NCI-H460 (cell line): ENCODE measurements at places on chromosomes 16 and 17.

- peak; percentile 67 for DNase-seq
Observed at GRCh38 chr16:53892155-53892554, 188.2 kb downstream of the FTO start.

- no peak for DNase-seq
Observed at GRCh38 chr17:74659889-74660288, 36.4 kb upstream of the CD300E start.

DNA sequence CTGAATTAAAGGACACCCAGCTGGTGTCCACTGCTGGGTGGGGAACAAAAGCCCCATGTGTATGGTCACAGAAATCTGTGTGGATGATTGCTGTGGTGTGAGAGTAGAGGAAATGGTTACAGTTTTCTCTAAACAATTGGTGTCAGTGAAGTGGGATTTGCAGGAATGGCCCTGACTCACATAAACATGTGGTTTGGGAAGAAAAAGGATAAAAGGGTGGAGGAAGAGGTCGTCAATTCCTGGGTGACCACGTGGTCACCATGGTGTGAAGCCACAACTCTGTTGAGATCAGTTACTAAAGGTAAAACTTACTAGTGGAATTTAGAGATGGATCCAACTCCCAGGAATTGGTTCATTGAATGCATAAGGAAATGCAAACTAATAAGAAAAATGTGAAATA lies 3.6 kb upstream of the TUBG2 start:
- DNase-seq = no peak

DNA sequence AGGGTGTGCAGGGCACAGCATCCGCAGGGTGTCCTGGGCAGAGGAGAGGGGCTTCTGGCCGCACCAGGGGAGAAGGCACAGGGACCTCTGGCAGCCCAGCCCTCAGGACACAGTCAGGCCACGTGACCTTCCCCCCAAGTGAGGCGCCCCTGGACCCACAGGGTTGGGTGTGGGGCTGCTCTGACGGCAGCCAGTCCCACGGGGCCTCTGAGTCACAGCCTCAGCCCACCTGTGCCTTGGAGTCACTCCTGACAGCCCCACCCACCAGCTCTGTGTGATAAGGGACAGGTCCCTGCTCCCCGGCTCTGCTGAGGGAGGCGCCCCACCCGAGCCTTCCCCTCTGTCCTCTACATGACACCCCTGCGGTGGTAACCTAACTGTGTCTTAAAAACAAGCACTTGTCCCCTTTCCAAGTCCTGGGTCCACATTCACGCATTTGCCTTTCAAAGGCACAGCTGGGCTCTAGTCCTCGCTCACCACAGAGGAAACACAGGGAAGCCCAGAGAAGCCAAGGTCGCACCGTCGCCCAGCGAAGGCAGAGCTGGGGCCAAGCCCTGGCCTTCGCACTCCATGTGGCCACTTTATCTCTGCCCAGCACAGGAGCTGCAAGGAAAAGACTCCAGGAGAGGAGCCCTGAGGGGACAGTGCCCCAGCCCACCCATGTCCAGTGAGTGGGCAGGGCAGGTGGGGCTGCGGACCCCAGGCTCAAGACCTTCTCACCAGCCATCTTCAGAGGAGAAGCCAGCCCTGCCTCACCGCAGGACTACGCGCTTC lies 5.1 kb upstream of the NPTX1 start:
- no peak for DNase-seq

DNA sequence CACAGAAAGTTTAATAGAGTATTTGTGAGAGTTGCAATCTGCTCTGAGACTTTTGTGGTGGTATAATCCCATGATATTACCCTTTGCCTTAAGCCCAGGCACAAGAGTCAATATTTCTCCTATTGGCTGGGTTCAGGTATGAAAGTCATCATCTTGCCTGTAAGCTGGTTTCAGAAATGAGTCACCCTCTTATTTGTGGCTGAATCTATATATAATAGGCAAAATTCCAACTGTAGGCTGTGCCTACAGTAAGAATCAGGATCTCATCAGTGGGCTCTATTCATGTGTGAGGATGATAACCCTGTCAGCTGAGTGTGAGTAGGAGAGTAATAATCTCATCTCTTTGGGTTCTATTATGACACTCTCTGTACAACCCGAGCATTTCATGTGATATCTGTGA lies 2103.1 kb downstream of the TP53TG3F start:
- no peak for DNase-seq

DNA sequence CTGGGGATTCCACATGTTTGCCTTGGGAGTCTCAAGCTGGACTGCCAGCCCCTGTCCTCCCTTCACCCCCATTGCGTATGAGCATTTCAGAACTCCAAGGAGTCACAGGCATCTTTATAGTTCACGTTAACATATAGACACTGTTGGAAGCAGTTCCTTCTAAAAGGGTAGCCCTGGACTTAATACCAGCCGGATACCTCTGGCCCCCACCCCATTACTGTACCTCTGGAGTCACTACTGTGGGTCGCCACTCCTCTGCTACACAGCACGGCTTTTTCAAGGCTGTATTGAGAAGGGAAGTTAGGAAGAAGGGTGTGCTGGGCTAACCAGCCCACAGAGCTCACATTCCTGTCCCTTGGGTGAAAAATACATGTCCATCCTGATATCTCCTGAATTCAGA lies 28.9 kb downstream of the CDRT15 start:
- DNase-seq = no peak

- DNase-seq = no peak
Observed at GRCh38 chr16:69804297-69804696, 42.2 kb downstream of the WWP2 start.

DNA sequence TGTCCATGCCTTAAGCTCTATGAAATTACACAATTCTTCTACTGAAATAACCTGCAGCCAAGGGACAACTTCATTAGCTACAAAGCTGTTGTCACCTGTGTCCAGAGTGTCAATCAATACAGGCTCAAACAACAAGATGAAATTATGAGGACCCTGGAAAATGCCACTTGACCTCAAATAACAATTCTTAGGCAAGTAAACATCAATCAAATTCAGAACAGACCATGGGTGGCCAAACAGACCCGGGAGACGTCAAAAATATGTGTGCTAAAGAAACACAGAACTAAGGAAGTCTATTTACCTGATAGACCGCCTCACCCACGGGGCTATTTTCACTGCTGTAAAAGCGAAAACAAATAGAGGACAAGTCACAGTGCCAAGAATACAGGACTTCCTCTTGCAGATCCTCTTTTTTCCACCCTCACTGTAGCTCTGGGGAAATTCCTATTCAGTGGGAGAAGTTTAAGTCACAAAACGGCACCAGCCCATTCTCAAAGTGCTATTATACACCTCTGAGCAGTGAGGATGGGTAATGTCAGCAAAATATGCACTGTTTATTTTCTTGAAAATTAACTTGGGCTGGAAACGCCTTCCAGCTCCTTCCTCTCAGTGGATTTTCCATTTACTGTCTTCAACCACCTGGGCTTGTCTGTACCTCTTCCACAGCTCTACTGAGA lies 2.7 kb downstream of the LITAF start:
- DNase-seq = no peak

- no peak for DNase-seq
Observed at GRCh38 chr17:80712089-80712488, 167.5 kb downstream of the RPTOR start.

DNA sequence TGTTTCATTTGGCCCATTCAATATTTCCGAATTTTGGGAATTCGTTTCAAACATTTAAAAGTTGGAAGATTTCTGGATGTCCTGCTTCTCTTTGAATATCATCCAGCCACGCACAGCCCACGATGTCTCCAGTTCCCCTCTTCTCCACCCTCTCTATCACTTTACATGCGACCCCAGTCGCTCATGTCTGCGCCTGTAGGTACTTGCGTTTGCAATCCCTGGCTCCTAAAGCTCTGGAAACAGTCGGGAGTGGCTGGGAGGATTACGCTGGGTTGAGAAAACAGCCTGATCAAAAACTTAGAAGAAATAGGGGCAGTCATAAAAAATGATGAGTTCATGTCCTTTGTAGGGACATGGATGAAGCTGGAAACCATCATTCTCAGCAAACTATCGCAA lies 1.5 kb upstream of the SBK1 start:
- no peak for DNase-seq

GRCh38 chr17:68351395-68351794 lies 60.1 kb downstream of the ARSG start:
- DNase-seq = no peak

DNA sequence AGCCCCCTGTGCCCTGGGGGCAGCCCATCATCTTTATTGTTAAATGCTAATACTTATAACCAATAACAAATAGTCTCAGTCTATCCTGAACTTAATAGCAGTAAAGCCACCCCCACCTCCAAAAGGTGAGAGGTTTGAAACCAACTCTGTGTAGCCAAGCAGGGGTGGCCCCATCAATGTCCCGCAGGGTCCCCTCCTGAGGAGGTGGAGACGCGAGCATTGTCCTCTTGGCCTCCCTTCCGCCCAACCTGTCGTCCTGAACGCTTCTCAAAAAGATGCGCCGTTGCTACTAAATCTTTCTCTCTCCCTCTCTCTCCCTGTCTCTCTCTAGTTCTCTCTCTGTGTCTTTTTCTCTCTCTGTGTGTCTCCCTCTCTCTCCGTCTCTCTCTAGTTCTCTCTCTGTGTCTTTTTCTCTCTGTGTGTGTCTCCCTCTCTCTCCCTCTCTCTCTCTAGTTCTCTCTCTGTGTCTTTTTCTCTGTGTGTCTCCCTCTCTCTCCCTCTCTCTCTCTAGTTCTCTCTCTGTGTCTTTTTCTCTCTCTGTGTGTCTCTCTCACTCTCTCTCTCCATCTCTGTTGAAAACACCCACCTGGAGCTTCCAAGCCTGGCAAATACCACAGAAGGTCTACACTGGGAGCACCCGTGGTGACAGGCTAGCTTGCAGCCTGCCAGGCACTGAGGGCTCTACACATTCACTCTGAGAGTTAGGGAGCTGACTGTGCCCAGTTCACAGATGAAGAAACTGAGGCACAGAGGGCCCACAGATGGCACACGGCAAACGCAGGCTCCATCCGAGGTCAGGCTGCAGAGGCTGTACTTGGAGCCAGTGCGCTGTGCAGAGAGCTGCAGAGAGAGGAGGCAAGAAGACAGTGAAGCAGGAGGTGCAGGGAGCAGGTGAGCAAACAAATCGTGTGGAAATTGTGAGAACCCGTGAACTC lies 185.9 kb downstream of the C16orf95 start:
- no peak for DNase-seq

DNA sequence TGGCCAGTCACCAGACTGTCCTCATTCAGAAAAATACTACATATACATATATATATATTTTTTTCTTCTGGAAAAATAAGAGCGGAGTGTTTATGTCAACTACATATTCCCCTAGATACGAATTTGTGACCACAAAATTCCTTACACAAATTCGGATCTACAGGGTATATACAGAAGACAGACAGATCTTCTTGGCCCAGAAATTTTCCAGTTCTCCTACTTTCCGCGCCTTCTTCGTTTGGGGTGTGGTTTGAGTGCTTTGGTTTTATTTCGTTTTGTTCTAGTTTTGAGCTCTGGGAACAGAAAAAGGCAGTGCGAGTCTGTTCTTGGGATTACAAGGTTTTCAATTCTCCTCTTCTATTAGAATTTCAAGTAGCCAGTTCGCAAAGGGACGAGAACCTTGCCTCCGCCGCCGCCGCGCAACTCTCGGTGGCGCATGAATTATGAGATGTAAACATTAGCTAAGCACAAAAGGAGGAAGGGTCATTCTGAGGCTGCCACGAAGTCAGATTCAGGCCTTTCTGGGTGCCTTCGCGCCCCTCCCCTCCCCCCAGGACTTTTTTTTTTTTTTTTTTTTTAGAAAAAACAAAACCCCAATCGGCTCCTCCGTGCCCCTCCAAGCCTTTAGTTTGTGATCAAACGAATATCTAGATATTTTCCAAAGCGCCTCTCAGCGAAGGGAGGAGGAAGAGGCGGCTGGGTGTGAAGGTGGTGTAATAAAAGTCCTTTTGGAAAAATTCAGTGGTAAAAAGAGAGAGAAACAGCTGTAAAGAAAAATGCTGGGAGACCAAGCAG lies 1.8 kb upstream of the HOXB4 start:
- DNase-seq = no peak

GRCh38 chr17:40157973-40158372 lies 17.6 kb downstream of the CASC3 start:
- DNase-seq = no peak

DNA sequence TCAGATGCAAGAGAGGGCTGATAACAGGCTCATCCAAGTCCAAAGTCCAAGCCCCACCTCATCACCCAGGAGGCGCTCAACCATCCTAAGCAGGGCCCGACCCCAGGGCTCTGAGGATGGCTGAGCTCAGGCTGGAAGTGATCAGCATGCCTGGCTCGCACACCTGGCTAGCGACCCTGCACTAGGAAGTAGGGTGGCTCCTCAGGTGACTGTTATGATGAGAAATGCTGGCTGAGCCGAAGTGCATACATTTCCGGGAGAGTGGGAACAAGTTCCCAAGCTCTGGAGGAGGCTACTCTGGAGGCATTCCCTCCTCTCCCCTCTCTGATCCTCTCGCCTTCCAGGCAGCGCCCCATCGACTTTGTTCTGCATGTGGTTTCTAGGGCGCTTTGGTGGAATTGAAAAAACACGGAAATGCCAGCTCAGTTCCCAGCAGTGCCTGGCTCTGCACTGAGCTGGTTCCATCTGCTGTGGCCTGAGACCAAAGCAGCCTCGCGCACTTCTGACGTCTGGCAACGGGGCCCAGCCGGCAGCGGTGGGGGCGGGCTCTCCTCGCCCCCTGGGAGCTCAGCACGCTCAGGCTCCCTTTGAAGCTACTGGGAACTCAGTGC lies 130.3 kb downstream of the IRF8 start:
- DNase-seq = no peak

DNA sequence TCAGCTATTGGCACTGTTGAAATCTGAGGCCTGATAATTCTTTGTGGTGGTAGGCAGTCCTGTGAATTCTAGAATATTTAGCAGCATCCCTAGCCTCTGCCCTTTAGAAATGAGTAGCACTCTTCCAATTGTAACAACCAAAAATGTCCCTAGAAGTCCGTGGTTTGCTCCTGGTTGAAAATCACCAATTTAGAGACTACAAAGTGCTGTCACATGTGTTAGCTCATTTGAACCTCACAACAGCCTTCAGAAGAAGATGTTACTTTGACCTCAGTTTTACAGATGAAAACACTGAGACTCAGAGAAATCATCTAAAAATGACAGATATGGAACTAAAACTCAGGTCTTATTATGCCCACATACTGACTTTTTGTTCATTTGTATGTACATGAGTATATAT lies 103.2 kb downstream of the TANC2 start:
- no peak for DNase-seq

DNA sequence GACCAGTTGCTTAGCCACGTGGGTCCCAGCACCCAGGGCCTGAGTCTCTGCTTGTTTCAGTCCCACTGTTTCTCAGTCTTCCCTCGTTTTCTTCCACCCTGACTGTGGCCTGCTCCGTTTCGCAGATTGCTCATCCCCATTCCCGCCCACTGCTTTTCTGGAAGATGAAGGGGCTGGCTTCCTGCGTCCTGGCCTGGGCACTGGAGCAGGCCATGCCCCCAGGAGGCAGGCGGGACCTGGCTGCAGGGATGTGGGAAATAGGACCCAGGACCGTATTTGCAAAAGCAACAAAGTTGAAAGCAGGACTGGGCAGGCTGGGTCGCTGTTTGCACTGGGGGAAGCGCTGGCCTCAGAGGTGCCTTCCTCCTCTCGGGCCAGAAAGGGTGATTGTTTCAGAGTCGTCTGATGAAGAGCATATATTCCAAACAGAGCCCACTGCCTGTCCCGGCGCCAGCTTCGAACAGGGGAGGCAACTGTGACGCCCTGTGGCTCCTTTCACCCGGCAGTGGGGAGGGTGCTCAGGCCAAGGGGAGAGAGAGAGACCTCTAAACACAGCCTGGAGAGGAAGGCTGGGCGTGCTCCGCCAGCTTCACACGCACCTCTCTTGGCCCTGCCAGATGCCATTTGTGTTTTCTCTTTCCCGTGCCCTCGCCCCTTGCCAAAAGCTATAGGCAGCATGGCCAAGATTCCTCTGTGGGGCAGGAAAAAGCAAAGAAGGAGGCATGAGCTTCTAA lies 108.6 kb downstream of the CMIP start:
- no peak for DNase-seq

GRCh38 chr16:57284952-57285363 lies 486 bp upstream of the PLLP start:
- DNase-seq = no peak
